T47D (cell line): ENCODE measurements at places on chromosomes 3 and 15.
A peak's percentile ranks its signal among the peaks of the same experiment; 100 is the strongest.

DNA sequence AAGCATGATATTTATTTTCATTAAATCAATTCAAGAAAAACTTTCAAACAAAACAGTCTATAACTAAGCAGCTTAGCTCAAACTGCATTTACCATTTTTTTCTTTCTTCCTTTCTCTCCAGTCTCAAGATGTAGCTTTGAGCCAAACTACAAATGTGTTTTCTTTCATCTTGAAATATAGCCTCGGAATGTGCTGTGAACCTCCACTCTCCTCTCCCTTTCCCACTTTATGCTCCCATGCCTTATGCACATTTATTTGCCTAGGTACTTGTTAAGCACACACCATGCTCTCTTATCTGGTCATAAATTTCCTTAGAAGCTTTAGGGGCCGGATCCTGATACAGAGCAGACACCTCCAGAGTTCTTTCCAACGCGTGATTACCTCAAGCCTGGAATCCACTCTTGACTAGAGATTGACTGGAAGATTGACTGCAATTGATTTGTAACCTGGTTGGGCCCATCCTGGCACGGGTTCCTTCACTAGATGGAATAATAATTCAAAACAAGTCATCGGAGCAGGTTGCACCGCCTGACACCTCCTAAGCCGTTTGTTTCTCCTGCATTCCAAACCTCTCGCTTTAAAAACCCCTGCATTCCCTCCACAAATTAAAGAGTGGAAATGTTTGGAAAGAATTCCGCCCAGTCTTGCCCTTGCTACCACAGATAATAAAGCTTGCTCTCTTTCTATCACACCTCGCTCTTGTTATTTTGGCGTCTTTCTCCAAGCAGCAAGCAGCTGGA is 344.7 kb downstream of the CHL1 start:
- DNase-seq, result no peak

DNA sequence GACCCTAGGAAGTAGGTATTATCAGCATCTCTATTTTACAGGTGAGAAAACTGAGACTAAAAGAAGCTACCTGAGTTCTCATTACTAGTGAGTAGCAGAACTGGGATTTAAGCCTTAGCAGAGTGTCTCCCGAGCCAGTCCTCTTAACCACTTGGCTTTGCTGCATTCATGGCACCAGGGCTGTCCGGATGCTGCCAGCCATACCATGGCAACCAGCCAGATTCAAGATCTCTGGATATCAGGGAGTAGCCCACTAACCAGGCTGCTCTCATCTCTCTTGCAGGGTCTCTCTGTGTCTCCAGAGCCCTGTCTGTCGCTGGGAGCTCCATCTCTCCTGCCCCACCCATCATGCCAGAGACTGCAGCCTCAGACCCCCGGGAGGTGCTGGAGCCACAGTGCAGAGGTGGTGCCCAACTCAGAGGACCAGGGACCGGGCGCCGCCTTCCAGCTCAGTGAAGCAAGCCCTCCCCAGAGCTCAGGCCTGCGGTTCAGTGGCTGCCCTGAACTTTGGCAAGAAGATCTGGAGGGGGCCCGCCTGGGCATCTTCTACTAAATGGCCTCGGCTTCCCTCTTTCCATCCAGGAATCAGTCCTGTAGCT is 1.7 kb downstream of the MESP2 start:
- no peak for DNase-seq

DNA sequence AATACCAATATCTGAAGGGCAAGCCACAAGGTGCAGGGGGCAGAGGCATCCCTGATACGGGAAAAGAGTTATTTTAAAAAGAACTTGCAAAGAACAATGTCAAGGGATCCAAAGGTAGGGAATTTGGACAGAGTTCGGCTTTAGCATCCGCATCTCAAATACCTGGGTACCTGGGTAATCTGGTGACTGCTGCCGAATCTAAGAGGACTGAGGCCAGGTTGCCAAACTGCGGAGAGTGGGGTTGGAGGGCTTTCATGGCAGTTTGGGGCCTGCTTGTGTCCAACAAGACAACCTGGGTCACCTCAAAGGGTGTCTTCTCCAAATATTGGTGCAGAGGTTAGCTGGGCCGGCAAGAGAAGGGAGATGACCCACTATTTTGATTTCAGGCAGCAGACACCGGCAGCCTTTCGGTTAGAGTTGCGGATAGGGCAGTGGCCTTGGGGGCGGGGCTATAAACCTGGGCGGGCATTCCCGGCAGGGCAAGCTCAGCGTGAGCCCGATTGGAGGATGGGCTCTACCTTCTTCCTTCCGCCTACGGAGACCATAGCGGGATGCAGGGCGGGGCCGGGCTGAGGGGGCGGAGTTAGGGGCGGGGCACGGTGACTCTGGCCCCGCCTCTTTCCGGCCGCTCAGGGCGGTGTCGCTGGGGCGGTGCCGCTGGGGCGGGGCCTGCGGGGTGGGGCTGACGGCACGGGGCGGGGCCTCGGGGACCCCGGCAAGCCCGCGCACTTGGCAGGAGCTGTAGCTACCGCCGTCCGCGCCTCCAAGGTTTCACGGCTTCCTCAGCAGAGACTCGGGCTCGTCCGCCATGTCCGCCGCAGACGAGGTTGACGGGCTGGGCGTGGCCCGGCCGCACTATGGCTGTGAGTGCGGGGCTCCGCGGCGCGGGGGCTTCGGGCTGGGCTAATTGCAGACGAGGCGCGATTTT is at the start of gene IQGAP1:
Gene IQGAP1, plus strand, starts transcription at position 709 of the 928 bp plus-strand sequence. Its CDS starts 100 bp downstream, at position 809.
- peak; percentile 95 for DNase-seq

DNA sequence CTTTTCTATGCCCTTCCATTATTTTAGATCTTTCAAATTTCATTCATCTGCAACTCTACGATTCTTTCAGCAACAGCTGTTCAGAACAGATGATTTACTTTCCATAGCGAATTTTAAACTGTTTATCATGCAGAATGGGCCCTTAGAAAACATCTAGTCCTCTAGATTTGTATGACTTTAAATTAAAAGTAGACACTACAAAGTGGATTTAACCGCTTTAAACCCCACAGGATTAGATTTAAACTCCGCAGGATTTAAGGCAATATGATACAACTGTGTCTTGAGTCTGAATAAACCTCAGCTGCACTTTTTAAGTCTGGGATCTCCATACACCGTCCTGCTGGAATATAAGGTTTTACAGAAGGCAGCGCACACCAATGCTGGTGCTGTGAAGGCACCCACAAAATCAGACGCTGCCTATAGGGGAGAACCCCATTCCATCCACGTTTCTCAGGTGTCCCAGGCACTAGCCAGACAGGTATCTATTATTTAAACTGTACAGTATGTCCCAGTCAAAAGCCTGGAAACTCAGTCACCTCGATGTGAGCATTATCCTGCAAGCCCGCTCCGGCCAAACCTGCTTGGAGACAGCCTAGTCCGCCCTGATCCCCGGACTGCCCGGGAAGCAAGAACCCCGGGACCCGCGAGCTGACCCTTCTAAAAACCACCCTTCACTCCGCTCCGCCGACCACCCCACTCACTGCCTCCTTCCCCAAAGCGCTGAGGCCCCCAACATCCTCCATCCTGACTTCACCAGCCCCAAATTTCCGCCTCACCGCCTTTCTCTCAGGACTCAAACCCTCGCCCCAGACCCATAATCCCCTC is 768 bp downstream of the ANO10 start:
- peak; percentile 56 for DNase-seq

GRCh38 chr15:101194546-101195125 is 57.2 kb downstream of the CHSY1 start:
- no peak for DNase-seq

DNA sequence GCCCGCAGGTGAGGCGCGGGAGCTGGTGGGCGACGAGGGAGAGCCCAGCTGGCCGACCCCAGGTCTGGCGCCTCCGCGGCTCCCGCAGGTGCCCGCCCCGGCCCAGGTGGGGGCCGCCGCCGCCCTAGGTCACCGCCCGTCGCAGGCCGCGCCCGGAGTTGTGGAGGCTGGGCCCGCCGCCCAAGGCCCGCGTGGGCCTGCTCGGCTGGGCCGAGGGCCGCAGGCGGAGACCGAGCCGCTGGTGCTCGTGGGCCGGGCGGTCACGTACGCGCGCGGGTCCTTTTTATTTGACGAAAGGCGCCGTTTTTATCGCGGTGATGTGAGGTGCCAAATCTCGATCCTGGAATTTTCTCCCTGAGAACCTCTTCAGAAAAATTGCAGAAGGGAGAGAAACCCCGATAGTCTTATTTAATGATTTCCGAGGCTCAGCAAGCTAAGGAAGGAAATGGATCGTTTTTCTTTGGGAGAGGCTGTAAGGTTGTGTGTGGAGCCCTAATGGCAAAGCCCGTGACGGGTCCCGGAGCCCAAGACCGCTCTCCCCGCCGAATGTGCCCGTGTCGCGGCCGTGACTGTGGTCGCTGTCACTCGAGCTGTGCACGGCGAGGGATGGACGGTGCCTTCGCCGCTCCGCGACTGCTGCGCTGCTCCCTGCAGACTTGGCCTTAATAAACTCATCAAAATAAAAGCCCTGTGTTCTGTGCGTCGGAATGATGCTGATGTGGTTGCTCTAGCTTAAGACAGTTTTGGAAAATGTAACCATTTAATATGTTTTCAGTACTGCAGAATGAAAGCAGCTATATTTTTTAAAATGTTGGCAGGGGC is 612 bp downstream of the APPL1 start:
- DNase-seq, result peak; percentile 58

DNA sequence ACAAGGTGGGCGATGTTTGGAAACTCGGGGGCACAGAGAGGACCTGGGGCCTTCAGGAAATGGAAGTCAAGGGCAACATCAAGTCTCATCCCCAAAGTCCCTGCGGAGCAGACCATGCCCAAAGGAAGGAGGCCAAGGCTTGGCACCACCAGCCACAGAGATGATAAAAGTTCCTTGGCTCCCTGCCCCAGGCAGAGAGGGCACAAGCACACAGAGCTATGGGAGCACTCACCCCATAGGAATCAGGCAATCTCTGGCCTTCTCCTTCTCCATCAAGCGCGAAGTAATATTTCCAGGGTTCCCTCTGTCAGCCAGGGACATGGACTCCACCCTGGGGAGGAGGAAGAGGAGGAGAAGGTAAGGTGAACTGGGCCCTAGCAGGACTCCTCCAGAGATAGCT is 7.9 kb downstream of the ACAA1 start:
- no peak for DNase-seq

GRCh38 chr3:171840811-171841619 is 2.1 kb upstream of the TMEM212 start:
- no peak for DNase-seq

GRCh38 chr3:55198554-55198953 is 270.7 kb upstream of the LRTM1 start:
- no peak for DNase-seq
